T-cell (primary cell): ENCODE measurements at places on chromosomes 12 and 14. TPM values are rescaled to one million over a fixed set of nuclear protein-coding genes. Genes with fewer than 3 reads are reported as not detected.

The ADAMTS20 gene
- total RNA-seq: not detected

GRCh38 chr12:13387101-13387500 is 190.6 kb downstream of the EMP1 start:
- no peak overlapping the region for H3K27ac ChIP-seq
- no peaks in the 10 kb centered on the region for H3K4me1 ChIP-seq
- H3K36me3 ChIP-seq: no peaks in the 10 kb centered on the region
- no peak overlapping the region for H3K4me3 ChIP-seq
- no peak for DNase-seq

DNA sequence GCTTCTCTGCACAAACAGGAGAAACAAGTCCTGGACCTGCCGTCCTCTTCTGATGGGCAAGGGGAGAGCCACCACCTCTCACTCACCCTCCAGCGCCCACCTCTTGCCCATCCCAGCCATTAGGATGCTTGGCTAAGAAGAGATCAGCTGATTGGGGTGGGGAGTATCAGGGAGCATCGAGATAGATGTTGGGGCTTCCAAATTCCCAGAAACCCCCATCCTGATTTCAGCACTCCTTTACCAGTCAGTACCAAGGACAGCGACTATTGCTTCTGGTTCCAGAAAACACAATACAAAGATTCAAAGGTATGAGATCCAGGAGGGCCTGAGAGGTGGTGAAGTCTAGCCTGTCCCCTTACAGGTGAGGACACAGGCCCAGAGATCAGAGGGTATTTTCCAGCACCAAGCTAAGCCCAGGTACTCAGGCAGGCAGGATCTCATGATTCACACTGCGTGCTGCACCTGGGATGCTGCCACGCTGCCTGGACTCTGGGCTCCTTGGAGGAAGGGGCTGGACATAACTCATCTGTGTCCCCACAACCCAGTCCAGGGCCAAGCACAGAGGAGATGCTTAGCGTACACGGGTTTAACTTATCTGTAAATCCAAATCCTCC is 76.6 kb downstream of the TUNAR start:
- H3K27ac ChIP-seq: no peak overlapping the region
- no peaks in the 10 kb centered on the region for H3K36me3 ChIP-seq
- no peak for DNase-seq
- H3K27me3 ChIP-seq: no peaks in the 10 kb centered on the region
- no peaks in the 10 kb centered on the region for H3K4me1 ChIP-seq
- H3K4me3 ChIP-seq: no peak overlapping the region

- H3K27ac ChIP-seq: no peak overlapping the region
- no peak overlapping the region for H3K4me3 ChIP-seq
- H3K4me1 ChIP-seq: peaks cover 4% of the 10 kb centered on the region
- no peaks in the 10 kb centered on the region for H3K36me3 ChIP-seq
These were observed 56.3 kb downstream of the PPP1R36 start for GRCh38 chr14:64605926-64606685.

GRCh38 chr14:58732387-58732786 is 94.6 kb downstream of the DACT1 start:
- no peak for DNase-seq
- H3K4me3 ChIP-seq: no peak overlapping the region
- H3K27me3 ChIP-seq: no peaks in the 10 kb centered on the region
- no peak overlapping the region for H3K27ac ChIP-seq
- H3K36me3 ChIP-seq: no peaks in the 10 kb centered on the region
- no peaks in the 10 kb centered on the region for H3K4me1 ChIP-seq
